ENCODE measurements at places on chromosomes 3 and 15.

DNA sequence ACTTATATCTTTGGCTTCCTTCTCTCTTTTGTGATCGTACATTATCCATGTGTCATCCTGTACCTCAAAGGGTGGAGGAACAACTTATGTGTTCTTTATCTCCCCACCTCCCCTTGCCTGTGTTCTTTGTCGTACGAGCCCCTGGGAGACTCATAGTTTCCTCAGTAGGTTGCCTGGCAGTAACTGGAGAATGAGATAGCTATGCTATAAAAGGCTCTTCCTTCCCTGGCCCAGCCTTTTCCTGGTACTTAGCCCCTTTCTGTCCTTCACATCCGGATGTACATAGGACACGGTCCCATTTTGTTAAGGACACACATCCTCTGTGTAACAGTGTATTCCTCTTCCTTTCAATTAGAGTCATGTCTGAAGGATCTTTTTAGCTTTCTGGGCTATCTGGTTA is 32.1 kb downstream of the PLCL2 start:
- no peak overlapping the region for H3K27ac ChIP-seq
- no peak for DNase-seq
- H3K4me3 ChIP-seq, result no peak overlapping the region
- H3K27me3 ChIP-seq, result no peaks in the 10 kb centered on the region
- peaks cover 12% of the 10 kb centered on the region for H3K36me3 ChIP-seq

DNA sequence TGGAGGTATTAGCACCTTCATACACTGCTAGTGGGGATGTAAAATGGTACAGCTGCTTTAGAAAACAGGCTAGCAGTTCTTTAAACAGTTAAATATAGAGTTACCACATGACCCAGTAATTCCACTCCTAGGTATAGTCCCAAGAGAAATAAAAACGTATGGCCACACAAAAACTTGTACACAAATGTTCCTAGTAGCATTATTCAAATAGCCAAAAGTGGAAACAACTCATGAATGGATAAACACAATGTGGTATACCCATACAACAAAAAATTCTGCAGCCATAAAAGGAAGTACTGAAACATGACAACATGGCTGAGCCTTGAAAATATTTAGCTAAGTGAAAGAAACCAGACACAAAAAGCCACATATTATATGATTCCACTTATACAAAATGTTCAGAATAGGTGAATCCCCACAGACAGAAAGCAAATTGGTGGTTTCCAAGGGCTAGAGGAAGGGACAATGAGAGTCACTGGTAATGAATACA is 40.8 kb upstream of the KLF13 start:
- no peak overlapping the region for H3K4me3 ChIP-seq
- H3K4me1 ChIP-seq, result no peaks in the 10 kb centered on the region
- DNase-seq, result no peak
- no peak overlapping the region for H3K27ac ChIP-seq
- H3K36me3 ChIP-seq, result peaks cover 2% of the 10 kb centered on the region

GRCh38 chr15:70362886-70363285 is 265.2 kb upstream of the TLE3 start:
- no peak overlapping the region for H3K4me3 ChIP-seq
- no peak for DNase-seq
- peak overlapping the region; percentile 15 for H3K27ac ChIP-seq
- H3K27me3 ChIP-seq, result peaks cover 39% of the 10 kb centered on the region

- no peak overlapping the region for H3K4me3 ChIP-seq
- H3K4me1 ChIP-seq, result no peaks in the 10 kb centered on the region
- H3K27ac ChIP-seq, result no peak overlapping the region
- DNase-seq, result no peak
- H3K27me3 ChIP-seq, result peaks cover 5% of the 10 kb centered on the region
Measured at GRCh38 chr3:157460253-157460652, 23.6 kb downstream of the PTX3 start.

- H3K4me1 ChIP-seq, result no peaks in the 10 kb centered on the region
- H3K27ac ChIP-seq, result no peak overlapping the region
- no peaks in the 10 kb centered on the region for H3K36me3 ChIP-seq
- H3K27me3 ChIP-seq, result peaks cover 5% of the 10 kb centered on the region
- no peak for DNase-seq
Measured at GRCh38 chr15:26842391-26842790, 24.5 kb upstream of the GABRA5 start.

DNA sequence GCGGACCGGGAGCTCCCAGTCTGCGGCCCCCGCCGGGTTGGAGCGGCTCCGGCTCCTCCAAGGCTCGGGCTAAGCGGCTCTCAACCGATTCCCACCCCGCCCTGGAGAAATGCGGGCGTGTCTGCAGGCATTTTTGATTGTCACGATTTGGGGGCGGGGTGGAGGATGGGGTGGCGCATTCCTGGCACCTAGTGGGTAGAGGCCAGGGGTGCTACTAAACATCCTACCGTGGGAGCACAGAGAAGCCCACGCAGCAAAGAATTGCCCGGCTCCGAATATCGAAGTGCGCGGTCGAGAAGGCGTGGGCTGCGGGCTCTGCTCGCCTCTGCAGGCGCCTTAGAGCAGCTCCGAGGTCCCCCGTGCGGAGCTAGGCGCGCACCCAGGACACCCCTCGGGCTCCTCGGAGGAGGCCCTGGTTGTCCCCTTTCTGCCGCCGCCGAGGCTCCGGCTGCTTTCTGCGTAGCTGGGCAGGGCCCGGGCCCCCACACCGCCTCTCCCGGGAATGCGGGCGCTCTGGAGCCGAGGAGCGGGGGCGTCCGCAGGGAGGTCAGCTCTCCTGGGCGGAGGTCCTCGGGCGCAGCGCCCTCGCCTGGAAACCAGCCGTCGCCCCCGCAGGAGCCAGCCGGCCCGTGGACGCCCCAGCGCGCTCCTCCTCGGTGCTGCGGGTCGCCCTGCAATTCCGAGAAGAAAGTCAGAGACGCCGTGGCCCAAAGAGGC is 16.5 kb upstream of the LAMP3 start:
- H3K36me3 ChIP-seq, result no peaks in the 10 kb centered on the region
- peaks cover 21% of the 10 kb centered on the region for H3K4me1 ChIP-seq
- H3K27ac ChIP-seq, result no peak overlapping the region
- peak; percentile 60 for DNase-seq

DNA sequence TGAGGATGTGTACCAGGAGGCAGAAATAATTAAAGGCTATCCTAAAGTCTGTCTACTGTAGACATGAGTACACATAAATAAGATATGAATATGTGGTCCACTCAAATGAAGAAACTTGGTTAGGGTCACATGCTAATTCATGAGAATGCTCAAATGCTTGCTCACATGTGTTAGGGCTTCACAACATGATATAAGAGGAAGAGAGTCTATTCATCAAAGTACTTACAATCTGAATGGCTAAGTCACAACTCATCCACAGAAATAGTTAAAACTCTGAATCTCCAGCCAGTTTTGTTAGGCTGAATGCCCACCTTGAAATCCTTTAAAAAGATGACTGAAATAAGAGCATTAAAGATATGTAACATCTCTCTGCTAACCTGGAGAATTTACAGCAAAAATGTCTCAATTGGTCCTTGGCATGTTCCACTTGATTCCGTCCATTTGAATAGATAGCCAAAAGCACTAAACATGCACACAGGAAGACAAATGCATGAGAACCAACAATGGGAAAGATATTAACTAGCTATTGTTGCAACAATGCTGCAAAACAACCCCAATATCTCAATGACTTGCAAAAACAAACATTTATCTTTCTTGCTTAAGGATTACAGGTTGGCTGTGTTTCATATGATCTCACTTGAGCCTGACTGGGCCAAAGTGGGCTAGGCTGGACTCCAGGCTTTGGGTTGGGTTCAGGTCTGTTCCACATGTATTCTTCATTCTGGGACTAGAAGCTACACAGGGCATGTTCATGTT is 10.6 kb upstream of the TBC1D5 start:
- H3K36me3 ChIP-seq, result no peaks in the 10 kb centered on the region
- H3K4me1 ChIP-seq, result peaks cover 27% of the 10 kb centered on the region
- peaks cover 5% of the 10 kb centered on the region for H3K27me3 ChIP-seq
- DNase-seq, result no peak
- H3K27ac ChIP-seq, result no peak overlapping the region

GRCh38 chr15:63234451-63234870 is 42.9 kb upstream of the APH1B start:
- peaks cover 64% of the 10 kb centered on the region for H3K4me1 ChIP-seq
- H3K36me3 ChIP-seq, result peaks cover 36% of the 10 kb centered on the region
- H3K4me3 ChIP-seq, result no peak overlapping the region
- H3K27ac ChIP-seq, result no peak overlapping the region
- no peak for DNase-seq

DNA sequence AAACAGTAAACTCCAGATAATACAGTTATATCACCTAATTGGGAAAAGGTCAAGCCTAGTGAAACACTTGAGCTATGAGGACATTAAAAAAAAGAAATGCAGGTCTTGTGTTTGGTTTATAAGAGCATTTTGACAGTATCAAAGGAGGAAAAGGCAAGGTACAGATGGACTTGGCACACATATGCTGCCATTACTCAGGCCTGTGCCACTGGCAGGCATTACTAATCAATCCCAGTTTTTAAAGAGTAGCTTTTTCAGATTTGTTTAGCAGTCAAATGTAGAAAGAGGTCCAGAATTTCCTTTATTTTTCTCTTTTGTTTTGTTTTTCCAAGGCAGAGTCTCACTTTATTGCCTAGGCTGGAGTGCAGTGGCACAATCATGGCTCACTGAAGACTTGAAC is 38.9 kb downstream of the MDFIC2 start:
- H3K27ac ChIP-seq, result no peak overlapping the region
- H3K36me3 ChIP-seq, result no peaks in the 10 kb centered on the region
- no peaks in the 10 kb centered on the region for H3K4me1 ChIP-seq
- DNase-seq, result no peak
- no peak overlapping the region for H3K4me3 ChIP-seq
- H3K27me3 ChIP-seq, result no peaks in the 10 kb centered on the region

- H3K36me3 ChIP-seq, result peaks cover 2% of the 10 kb centered on the region
- H3K27ac ChIP-seq, result no peak overlapping the region
- H3K27me3 ChIP-seq, result peaks cover 79% of the 10 kb centered on the region
- peaks cover 41% of the 10 kb centered on the region for H3K4me1 ChIP-seq
- peak overlapping the region; percentile 71 for H3K4me3 ChIP-seq
Measured at GRCh38 chr3:169659820-169660674, 3.5 kb downstream of the MECOM start.

DNA sequence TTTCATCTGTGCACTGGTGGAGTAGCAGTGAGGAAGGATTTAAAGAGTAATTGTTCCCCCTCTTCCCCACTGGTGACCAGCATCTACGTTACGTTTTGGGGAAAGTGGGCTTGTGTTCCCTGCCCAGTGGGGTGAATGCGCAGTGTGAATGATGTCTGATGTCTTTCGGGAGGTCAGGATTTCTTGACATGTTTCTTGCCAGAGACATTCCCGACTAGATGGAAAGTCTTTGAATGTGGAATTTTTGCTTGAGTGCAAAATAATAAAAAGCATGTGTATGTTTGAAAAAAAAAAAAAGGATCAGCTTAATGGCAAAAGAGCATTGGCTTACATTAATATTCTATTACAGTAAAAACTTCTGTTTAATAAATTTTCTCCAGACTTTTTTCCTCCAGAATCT is 632.2 kb downstream of the FOXP1 start:
- H3K27ac ChIP-seq, result no peak overlapping the region
- H3K4me3 ChIP-seq, result no peak overlapping the region
- peaks cover 11% of the 10 kb centered on the region for H3K36me3 ChIP-seq
- DNase-seq, result no peak
- H3K4me1 ChIP-seq, result no peaks in the 10 kb centered on the region
- H3K27me3 ChIP-seq, result peaks cover 10% of the 10 kb centered on the region

GRCh38 chr3:120170223-120170622 is 76.0 kb upstream of the GSK3B start:
- H3K4me3 ChIP-seq, result no peak overlapping the region
- DNase-seq, result no peak
- H3K36me3 ChIP-seq, result no peaks in the 10 kb centered on the region
- H3K4me1 ChIP-seq, result no peaks in the 10 kb centered on the region
- H3K27ac ChIP-seq, result no peak overlapping the region
- H3K27me3 ChIP-seq, result peaks cover 20% of the 10 kb centered on the region

DNA sequence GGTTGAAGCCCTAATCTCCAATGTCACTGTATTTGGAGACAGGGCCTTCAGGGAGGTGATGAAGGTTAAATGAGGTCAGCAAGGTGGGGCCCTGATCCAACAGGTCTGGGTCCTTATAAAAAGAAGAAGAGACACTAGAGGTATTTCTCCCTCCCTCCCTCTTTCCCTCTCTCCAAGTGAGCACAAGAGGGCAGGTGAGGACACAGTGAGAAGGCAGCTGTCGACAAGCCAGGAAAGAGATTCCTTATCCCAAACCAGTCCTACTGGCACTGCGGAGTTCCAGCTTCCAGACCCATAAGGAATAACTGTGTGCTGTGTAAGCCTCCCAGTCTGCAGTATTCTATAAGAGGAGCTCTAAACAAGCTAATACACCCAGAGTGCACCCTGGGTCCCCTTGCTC is 134.7 kb downstream of the ADAMTS17 start:
- DNase-seq, result no peak
- no peaks in the 10 kb centered on the region for H3K36me3 ChIP-seq
- H3K27me3 ChIP-seq, result peaks cover 3% of the 10 kb centered on the region
- H3K4me3 ChIP-seq, result no peak overlapping the region
- peaks cover 4% of the 10 kb centered on the region for H3K4me1 ChIP-seq

- H3K27me3 ChIP-seq, result no peaks in the 10 kb centered on the region
- DNase-seq, result no peak
- peaks cover 10% of the 10 kb centered on the region for H3K36me3 ChIP-seq
- peak overlapping the region; percentile 62 for H3K27ac ChIP-seq
- peaks cover 30% of the 10 kb centered on the region for H3K4me1 ChIP-seq
Measured at GRCh38 chr15:41810651-41811431, 17.1 kb upstream of the JMJD7 start.

DNA sequence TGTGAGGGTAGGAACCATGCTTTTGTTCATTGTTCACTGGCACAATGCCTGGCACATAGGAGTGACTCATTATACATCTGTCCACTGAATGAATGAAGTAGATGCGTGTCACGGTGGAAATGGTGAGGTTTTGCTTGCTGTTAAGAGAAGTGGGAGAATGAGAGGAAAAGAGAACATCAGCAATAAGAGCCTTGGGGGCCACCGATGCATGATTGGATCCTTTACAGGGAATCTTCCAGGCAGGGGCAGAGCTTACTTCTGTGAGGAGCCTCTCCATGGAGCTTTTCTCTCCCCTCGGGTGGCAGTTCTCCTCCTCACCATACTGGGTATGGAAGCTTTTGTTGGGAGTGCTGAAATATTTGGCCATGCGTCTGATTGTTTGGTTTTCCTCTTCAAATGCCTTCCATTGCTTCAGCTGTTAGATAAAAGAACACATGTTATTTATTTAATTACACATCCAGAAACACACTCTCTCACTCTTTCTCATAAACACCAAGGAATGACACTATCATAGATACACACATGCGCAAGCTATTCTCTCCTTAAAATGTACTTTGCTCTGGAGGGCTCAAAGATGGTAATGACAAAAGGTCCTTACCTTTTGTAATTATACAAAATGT is 78.9 kb upstream of the GSK3B start:
- peaks cover 8% of the 10 kb centered on the region for H3K27me3 ChIP-seq
- no peak overlapping the region for H3K27ac ChIP-seq
- no peaks in the 10 kb centered on the region for H3K4me1 ChIP-seq
- DNase-seq, result no peak

GRCh38 chr15:66388043-66388363 is 1.3 kb downstream of the MAP2K1 start:
- peak overlapping the region; percentile 88 for H3K27ac ChIP-seq
- H3K4me1 ChIP-seq, result peaks cover 62% of the 10 kb centered on the region
- peaks cover 32% of the 10 kb centered on the region for H3K36me3 ChIP-seq
- H3K27me3 ChIP-seq, result no peaks in the 10 kb centered on the region
- H3K4me3 ChIP-seq, result peak overlapping the region; percentile 96

Measured in activated naive CD4-positive, alpha-beta T cell treated with anti-CD3 and anti-CD28 coated beads, Interleukin-2, amount 10 ng/mL, durations not matched to agents 7 days and 5 days (primary cell).